Activated CD8-positive, alpha-beta memory T cell treated with anti-CD3 and anti-CD28 coated beads for 48 hours (primary cell): ENCODE measurements at places on chromosomes 1 and 21.

- no peak for DNase-seq
These were observed 304.7 kb downstream of the DUSP10 start for GRCh38 chr1:221437171-221437570.

DNA sequence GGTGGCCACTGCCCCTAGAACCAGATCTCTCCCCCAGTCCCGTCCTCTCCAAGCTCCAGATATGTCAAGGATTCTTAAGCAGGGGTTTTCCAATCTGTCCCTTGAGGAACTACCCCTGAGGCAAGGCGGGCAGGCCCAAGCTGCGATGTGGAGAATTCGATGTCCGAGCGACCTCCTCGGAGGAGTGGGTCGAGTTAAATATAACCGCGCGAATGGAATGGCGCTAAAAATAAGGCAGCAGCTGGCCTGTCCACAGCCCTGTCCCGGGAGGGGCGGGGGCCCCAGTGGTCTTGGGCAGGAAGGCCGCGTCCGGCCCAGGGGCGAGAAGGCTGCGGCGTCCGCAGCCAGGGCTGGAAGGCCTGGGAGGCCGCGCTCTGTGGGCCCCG is 5.8 kb upstream of the FOXD3 start:
- DNase-seq: no peak

GRCh38 chr1:29944253-29944905 is 708.1 kb downstream of the PTPRU start:
- no peak for DNase-seq

DNA sequence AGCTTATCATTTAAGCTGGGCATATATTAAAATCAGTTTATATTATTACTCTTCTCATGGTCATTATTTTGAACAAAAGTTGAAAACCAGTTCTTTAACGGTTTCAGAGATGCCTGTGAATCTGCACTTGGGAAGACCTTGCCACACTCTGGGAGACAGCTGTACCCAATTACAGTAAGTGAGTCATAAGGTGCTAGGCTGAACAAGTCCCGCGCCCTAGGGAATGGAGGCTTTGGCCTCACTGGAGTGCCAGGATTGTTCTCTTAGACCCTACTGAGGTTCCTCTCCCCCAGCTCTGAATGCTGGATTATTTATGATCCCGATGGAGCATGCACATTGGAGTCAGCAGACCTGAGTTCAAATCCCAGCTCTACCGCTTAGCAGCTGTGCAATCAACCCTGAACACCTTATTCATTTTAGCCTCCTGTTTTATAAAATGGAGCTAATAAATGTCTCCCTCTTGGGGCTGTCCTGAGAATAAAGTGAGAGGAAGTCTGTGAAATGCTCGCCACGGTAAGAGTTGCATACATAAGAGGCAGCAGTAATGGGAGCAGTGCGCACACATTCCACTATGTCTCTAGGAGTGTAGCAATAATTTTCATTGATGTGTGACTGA is 266.2 kb downstream of the FOXD2 start:
- no peak for DNase-seq

GRCh38 chr1:37108596-37109188 is 74.4 kb upstream of the GRIK3 start:
- no peak for DNase-seq

GRCh38 chr1:58592522-58593134 is 15.6 kb upstream of the TACSTD2 start:
- DNase-seq: no peak

GRCh38 chr1:39722495-39722894 is 16.2 kb upstream of the PPIE start:
- DNase-seq: no peak
